Activated naive CD4-positive, alpha-beta T cell (primary cell): ENCODE measurements at places on chromosomes 6 and 20.

DNA sequence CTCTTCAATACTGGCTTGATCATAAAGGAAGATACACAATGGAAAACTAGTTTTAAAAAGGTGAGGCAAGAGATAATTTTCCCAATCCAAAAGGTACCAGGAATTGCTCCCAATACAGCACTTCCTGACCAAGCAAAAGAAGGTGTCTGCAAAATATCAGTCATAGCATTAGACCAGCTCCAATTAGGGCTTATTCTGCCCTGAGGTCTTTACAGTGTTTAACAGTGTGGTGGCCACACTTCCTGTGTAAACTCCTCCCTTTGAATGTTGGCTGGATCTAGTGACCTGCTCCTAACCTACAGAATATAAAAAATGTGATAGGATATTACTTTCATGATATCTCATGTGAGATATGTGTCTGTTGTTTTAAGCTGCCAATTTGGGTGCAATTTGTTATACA lies 57.1 kb upstream of the BTN3A2 start:
- no peak for DNase-seq

DNA sequence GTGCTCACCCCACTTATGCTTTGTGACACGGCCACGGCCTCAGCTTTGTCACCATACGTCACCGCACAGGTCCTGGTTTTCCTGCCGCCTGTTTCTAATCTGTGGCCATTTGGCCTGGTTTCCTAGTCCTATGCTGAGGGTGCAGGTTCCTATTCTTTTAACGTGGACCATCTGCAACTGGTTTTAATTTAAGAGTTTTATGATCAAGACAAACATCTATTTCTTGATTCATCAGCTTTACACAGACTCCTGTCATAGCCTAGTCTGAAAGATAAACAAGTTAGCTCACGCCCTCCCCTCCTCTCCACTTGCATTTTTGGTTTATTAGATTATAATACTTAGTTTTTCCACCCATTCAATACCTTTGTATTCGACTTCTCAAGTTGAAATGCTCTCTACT lies 97.5 kb upstream of the RPS6KA2 start:
- DNase-seq: no peak

GRCh38 chr6:1013656-1014430 lies 298.1 kb upstream of the FOXQ1 start:
- no peak for DNase-seq

DNA sequence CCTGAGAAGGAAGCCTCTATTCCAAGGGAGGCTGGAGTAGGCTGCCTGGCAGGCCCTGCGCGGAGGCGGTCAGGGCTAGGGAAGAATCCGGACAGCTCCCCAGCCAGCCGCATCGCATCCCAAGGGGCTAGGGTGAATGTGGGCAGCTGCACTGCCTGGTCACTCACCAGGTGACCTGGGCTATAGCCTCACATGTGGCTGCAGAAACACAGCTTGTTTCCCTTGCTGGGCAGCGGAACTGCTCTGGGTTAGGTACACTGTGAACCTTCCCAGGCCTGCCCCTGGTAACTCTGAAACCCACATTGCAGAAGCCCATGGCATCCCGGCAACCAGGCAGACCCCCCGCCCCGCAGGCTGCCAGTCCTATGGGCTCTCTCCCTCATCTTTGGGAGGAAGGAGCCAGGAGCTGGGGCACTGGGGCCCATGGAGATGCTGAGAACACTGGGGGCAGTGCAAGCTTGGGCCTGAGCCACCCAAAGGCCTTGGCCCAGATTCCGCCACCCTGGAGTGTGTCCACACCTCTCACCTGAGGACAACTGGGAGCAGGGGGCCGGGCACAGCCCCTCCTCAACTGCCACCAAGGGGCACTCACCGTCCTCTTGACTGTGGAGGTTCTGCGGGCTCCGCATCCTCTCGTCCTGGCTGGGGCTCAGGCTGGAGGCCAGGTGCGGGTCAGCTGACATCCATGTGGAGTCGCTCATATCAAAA lies 111.0 kb downstream of the NOL4L start:
- DNase-seq: no peak

GRCh38 chr20:63737945-63738686 lies 1.5 kb upstream of the SLC2A4RG start:
- no peak for DNase-seq

GRCh38 chr20:48158014-48158413 lies 372.7 kb upstream of the SULF2 start:
- DNase-seq: no peak

DNA sequence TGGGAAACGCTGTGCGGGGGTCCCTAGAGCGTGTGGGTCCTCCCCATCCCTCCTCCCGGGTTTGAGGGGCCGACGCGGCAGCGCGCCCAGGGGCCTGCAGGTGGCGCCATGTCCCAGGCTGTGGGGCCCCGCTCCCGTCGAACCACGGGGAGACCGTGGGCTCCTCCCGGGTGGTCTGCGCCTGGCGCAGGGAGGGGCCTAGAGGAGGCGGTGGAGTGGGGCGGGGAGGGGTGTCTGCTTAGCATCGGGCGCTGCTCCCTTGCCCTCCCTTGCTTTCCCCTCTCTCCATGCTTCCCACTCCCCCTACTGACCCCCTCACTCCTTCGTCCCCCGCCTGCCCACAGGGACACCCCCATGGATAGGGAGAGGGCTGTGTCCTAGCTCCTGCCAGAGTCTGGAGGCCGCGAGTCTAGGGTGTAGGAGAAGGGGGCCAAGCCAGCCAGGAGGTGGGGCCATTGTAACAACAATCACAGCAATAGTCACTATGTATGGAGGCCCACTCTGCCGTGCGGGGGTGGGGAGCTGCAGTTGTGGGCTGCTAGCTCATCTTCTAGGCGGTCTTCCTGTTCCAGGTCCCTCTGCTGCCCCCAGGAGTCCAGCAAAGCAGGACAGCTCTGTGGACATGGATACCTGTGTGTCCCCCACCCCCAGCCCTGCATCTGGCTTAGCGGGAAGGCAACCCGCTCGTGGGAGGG lies 51.7 kb downstream of the CHMP4B start:
- DNase-seq: no peak
